ENCODE measurements at places on chromosomes 3 and 15.

GRCh38 chr15:90344662-90345061 is 7.4 kb upstream of the ZNF774 start:
- DNase-seq = no peak

DNA sequence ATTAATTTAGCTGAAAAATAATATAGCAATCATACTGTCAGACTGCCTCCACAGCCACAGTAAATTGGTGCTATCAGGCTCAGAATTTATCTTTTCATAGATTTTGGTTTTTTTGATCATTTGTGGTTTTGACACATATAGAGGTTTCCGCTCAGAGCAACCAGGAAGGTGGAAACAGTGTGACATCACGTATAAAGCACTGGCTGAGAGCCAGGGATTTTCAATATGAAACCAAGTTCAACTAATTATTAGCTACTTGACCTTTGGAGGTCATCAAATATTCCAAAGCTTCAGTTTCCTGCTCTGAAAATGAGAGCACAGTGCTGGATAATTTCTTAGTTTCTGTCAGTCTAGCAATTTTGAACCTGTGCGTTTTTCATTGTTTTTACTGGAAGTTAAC is 433.8 kb upstream of the SUCLG2 start:
- peak; percentile 6 for DNase-seq

GRCh38 chr3:153087595-153088566 is 74.1 kb upstream of the RAP2B start:
- no peak for DNase-seq

DNA sequence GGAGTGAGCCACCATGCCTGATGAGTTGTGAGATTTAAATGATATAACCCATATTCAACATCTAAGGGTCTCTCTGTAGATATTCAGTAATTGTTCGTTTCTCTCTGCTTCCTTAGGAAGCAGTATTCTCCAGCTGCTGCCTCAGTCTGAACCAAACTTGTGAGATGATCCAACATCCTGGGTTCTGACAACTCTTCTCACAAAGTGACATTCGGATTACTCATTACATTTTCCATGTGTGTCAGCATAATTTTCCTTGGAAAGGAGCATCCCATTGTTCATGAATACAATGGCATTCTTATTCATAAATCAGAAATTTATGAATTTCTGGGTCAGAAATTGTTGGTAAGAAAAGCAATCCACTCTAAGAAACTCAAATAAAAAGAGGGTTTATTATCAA is 15.0 kb upstream of the SEC22A start:
- no peak for DNase-seq

- DNase-seq = no peak
These were observed 84.0 kb upstream of the CACNA2D3 start for GRCh38 chr3:54038391-54038790.

DNA sequence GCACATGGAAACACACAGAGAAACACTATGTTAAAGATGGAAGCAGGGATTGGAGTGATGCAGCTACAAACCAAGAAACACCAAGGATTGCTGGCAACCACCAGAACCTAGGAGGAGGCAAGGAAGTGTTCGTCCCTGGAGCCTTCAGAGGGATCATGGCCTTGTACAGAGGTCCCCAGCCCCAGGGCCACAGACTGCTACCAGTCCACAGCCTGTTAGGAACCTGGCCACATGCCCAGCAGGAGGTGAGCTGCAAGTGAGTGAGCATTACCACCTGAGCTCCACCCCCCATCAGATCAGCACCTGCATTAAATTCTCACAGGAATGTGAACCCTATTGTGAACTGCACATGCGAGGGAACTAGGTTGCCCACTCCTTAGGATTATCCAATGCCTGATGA is 505.7 kb upstream of the MDFIC2 start:
- DNase-seq = no peak
